ENCODE measurements at places on chromosomes 3 and 15.

- DNase-seq: no peak
These were observed 168.6 kb downstream of the SEMA6D start for GRCh38 chr15:47885920-47886319.

DNA sequence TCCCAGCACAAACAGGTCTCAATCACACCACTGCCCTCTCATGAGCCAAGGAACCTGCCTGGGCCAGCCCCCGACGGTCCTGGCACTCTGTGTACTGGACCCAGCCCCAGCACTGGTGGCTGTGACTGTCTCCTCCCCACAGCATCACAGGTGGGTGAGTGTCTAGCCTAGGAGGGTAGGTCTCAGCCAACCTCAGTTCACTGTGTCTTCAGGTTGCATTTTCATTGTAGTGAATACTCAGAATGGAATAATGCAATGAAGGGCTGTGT is 163.4 kb upstream of the NSMCE3 start:
- DNase-seq: no peak

DNA sequence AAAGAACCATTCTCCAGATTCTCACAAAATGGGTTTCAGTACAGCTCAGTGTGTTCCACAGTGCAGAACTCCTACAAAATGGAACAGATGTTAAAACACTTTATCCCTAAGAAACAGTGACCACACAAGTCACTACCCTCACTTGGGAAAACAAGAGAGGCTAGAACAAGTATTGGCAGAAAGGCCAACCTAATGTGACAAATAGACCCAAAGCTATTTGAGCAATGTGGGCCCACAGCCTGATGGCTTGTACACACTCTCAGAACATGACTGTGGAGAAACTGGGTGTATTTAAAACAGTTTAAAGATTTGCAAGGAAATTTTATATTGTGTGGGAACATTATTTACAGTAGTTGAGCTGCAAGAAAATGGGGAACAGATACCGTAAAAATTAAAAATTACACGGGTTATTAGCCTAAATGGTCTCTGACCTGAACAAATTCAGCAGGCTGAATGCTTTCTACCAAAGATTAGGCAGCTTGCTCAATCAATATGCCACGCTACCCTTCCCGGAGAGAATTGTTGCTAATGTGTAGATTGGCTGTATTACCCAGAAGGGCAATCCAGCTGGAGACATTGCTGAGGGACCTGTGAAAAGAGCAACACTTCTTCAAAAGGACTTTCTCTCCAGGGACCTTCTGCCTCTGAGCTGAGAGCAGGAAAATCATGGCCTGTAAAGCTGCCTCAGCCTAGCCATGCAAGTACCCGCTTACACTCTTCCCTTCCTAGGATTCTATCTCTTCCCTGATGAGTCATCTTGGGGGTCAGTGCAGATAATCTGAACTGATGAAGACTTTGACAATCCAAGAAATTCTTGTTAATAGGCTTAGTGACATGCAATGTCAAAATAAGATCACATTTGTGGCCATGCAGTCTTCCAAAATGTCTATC is 97.1 kb downstream of the STRIT1 start:
- DNase-seq: no peak

GRCh38 chr3:133840767-133841166 is 35.2 kb downstream of the SRPRB start:
- no peak for DNase-seq

GRCh38 chr15:89077750-89078149 is 10.5 kb upstream of the ABHD2 start:
- no peak for DNase-seq

DNA sequence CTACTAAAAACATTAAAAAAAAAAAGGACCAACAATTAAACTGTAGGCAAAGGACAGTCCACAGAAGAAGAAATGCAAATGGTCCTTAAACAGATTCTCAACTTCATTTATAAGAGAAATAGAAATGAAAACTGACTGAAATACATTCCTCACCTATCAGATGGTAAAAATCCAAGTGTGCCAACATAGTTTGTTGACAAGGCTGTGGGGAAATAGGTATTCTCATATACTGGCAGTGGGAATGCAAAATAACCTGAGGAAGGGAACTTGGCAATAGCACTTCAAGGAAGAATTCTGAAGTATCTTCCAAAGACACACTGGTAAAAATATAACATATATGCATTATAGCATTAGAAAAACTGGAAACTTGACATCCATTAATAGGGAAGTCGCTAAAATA is 53.8 kb downstream of the SLC24A1 start:
- no peak for DNase-seq

- DNase-seq: no peak
These were observed 51.2 kb upstream of the HERC1 start for GRCh38 chr15:63884953-63885352.

GRCh38 chr3:172077197-172077757 is 37.9 kb downstream of the FNDC3B start:
- no peak for DNase-seq

- no peak for DNase-seq
These were observed 27.6 kb downstream of the FGD5 start for GRCh38 chr3:14846226-14846880.

DNA sequence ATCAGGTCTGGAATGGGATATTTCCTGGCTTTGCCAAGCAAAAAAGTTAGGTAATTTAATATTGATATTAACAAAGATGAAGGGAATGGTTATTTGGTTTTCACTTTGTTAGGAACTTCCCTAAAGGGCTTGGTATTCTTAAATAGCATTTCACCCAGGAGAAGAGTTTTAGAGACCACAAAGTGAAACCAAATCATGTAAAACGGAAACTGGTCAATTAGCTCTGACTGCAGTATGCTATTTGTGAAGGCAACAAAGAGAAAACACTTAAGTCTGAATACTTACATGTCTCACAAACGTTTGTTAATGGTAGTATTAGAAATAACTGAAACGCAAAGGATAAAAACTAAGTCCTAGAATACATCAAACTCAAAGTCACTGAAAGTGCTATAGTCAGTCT is 32.4 kb upstream of the SETMAR start:
- no peak for DNase-seq

GRCh38 chr15:26910715-26911114 is 43.9 kb downstream of the GABRA5 start:
- no peak for DNase-seq

Measured in Right ventricle myocardium inferior (tissue), 1 donor.